Pancreas (tissue), 10 donors: ENCODE measurements at places on chromosomes 4 and X.

DNA sequence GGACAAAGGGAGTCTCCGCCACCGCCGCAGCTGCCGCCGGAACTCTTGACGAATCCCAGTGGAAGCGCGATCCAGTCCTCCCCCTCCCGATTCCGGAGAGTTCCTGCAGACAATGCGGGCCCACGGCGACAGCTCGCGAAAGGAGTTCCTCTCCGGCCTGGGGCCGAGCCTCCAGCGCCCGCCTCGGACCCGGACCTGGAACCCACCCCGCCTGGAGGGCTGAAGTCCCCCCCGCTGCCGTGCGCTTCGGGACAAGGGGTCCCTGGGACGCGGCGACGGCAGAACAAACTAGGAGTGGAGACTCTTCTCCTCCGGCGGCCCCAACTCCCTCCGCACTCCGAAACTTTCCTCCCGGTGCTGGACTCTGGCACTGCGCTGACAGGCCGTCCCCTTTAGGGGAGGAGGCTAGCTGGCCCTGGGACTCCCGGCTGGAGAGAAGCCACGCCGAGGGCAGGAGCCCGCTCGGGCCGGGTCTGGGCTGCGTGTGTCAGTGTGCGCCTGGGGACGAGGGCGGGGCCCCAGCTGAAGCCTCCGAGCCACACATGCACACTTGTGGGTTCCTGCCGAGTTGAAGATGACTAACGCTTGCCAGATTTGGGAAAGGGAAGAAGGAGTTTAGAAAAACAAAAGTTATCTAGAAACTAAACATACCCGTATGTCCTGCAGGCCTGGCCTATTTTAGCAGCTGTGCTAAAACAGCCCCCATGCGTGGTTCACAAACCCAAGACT lies at the start of gene ANTXR2:
ANTXR2 (minus strand) TSS at position 486 of the 729 bp plus-strand sequence. CDS start 669 bp downstream, outside the sequence.
- H3K4me1 ChIP-seq, result no peaks in the 10 kb centered on the region
- H3K27me3 ChIP-seq, result no peaks in the 10 kb centered on the region
- peak within 1 kb of the TSS; percentile 87 for H3K4me3 ChIP-seq
- DNase-seq, result peak; percentile 81

GRCh38 chrX:46327566-46328115 lies 217.6 kb downstream of the ZNF674 start:
- peak; percentile 57 for DNase-seq
- H3K27ac ChIP-seq, result peak overlapping the region; percentile 78
- peak overlapping the region; percentile 21 for H3K4me3 ChIP-seq
- no peaks in the 10 kb centered on the region for H3K4me1 ChIP-seq

- no peak for DNase-seq
- no peaks in the 10 kb centered on the region for H3K4me1 ChIP-seq
- no peak overlapping the region for H3K4me3 ChIP-seq
- no peaks in the 10 kb centered on the region for H3K27me3 ChIP-seq
Observed at GRCh38 chr4:11073621-11074051, 355.1 kb downstream of the HS3ST1 start.

GRCh38 chr4:164424846-164425245 lies 329.1 kb upstream of the SMIM31 start:
- H3K27me3 ChIP-seq, result no peaks in the 10 kb centered on the region
- H3K36me3 ChIP-seq, result no peaks in the 10 kb centered on the region
- no peak overlapping the region for H3K27ac ChIP-seq
- no peak overlapping the region for H3K4me3 ChIP-seq
- no peak for DNase-seq

- no peaks in the 10 kb centered on the region for H3K36me3 ChIP-seq
- no peaks in the 10 kb centered on the region for H3K4me1 ChIP-seq
- H3K27me3 ChIP-seq, result no peaks in the 10 kb centered on the region
- H3K4me3 ChIP-seq, result no peak overlapping the region
- no peak overlapping the region for H3K27ac ChIP-seq
Observed at GRCh38 chr4:8699063-8699385, 106.5 kb downstream of the CPZ start.

GRCh38 chrX:1477801-1478458 lies 25.2 kb upstream of the ASMTL start:
- H3K36me3 ChIP-seq, result no peaks in the 10 kb centered on the region
- DNase-seq, result no peak
- no peak overlapping the region for H3K27ac ChIP-seq
- no peaks in the 10 kb centered on the region for H3K4me1 ChIP-seq

- no peak overlapping the region for H3K27ac ChIP-seq
- no peaks in the 10 kb centered on the region for H3K27me3 ChIP-seq
- H3K4me1 ChIP-seq, result no peaks in the 10 kb centered on the region
- H3K36me3 ChIP-seq, result no peaks in the 10 kb centered on the region
Observed at GRCh38 chr4:7999695-8000094, 60.0 kb upstream of the AFAP1 start.

DNA sequence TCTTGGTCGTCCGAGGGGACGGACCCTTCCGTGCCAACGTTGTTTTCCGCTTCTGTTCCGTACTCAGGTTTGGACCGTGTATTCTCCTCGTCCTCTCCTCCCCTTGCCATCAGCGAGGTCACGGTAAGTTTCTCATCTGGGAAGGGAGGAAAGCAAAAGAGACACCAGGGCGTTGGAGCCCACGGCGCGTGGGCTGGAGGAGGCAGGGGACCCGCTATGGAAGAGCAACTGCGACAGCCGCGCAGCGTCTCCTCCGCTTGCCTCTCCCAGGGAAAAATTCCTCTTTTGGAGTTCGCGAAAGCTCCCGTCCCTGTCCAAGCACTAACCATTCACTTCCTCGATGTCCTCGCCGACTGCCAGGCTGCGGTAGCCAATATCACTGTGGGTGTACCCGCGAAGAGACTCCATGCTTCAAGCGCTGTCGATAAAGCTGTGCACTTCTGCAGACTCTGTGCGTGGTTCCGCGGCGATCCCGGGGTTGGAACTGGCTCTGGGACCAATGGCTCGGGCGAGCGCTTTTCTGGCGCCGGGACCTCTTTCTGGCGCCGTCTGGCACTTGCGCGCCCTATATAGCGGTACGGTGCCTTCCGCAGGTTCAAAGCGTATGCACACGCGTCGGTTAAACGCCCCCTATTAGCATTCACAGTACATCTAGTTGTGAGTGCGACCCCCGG lies at the start of gene ESX1:
ESX1 (minus strand) TSS at position 492 of the 674 bp plus-strand sequence; CDS start at position 408, 84 bp downstream.
- H3K4me1 ChIP-seq, result no peaks in the 10 kb centered on the region
- no peak within 1 kb of the TSS for H3K4me3 ChIP-seq
- H3K36me3 ChIP-seq, result no peaks in the 10 kb centered on the region
- H3K27me3 ChIP-seq, result peaks cover 42% of the 10 kb centered on the region

DNA sequence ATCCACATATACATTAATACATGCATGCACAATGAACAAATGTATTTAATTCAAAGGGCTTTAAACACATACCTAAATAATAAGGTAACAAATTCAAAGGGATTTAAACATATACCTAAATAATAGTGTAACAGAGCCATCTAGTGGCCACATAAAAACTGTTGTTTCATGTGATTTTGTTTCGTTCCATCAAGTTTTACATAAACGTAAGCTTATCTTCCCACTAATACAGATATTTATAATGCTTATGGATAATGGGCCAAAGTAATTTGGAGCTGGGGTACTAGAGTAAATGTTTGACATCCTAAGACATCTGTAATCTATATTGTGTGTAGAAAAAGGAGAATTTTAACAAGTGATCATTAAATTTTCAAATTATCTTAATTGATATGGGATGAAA lies 82.3 kb downstream of the PRSS12 start:
- H3K4me3 ChIP-seq, result no peak overlapping the region
- H3K27me3 ChIP-seq, result no peaks in the 10 kb centered on the region
- H3K4me1 ChIP-seq, result peaks cover 2% of the 10 kb centered on the region
- no peak for DNase-seq
- no peaks in the 10 kb centered on the region for H3K36me3 ChIP-seq

- no peak overlapping the region for H3K4me3 ChIP-seq
- no peaks in the 10 kb centered on the region for H3K4me1 ChIP-seq
- no peaks in the 10 kb centered on the region for H3K36me3 ChIP-seq
- no peak for DNase-seq
- H3K27me3 ChIP-seq, result no peaks in the 10 kb centered on the region
- H3K27ac ChIP-seq, result no peak overlapping the region
Observed at GRCh38 chr4:21167711-21168110, 467.5 kb downstream of the PACRGL start.

DNA sequence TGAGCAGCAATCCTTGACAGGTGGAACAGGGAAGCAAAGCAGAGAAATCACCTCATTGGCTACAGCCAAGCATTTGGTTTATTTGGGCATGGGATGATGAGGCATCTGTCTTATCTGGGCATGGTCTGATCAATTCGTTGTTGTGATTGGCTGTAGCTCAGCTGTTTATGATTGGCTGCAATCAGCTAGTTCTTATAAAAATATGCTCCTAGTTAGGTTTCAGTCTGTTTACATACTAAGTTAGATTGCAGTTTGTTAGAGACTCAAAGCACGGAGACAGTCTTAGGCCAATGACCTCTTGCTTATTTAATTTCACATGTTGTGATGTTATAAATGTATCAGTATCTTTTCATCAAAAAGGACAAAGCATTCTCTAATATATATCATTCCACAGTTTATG lies 312.0 kb downstream of the PDGFC start:
- H3K4me3 ChIP-seq, result no peak overlapping the region
- H3K27ac ChIP-seq, result no peak overlapping the region
- H3K36me3 ChIP-seq, result no peaks in the 10 kb centered on the region
- no peak for DNase-seq

DNA sequence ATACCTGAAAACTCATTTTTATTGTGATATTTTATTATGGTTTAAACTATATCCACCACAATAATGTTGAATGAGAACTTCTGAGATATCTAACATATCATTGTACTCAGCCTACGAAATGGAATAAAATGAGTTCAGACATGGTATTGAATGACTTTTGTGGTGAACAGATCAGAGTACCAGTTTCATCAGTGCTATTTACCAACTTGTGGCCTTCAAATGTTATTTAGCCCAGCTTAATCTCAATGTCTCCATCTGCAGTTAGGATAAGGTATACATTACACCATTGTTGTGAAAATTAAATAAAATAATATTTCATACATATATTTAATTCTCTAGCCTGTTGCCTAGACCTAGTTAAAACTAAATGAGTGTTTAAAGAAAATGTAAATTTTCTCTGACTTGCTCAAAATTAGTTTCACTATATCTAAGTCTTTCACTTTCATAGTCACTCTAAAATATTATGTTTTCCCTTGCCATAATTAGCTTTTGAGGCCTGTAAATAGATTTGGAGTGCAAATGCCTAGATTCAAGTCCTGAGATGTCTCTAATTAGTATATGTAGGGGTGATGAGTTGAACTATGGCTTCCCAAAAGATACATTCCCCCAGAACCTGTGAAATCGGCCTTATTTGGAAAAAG lies 594.2 kb downstream of the STPG2 start:
- H3K27me3 ChIP-seq, result no peaks in the 10 kb centered on the region
- H3K36me3 ChIP-seq, result no peaks in the 10 kb centered on the region
- DNase-seq, result no peak
- H3K4me3 ChIP-seq, result no peak overlapping the region

- no peaks in the 10 kb centered on the region for H3K36me3 ChIP-seq
- H3K4me1 ChIP-seq, result no peaks in the 10 kb centered on the region
- no peaks in the 10 kb centered on the region for H3K27me3 ChIP-seq
- H3K27ac ChIP-seq, result no peak overlapping the region
Observed at GRCh38 chr4:24730256-24731001, 64.9 kb upstream of the SOD3 start.

GRCh38 chrX:45592101-45592500 lies 391.4 kb upstream of the DIPK2B start:
- no peaks in the 10 kb centered on the region for H3K27me3 ChIP-seq
- no peaks in the 10 kb centered on the region for H3K4me1 ChIP-seq
- DNase-seq, result no peak
- no peaks in the 10 kb centered on the region for H3K36me3 ChIP-seq

DNA sequence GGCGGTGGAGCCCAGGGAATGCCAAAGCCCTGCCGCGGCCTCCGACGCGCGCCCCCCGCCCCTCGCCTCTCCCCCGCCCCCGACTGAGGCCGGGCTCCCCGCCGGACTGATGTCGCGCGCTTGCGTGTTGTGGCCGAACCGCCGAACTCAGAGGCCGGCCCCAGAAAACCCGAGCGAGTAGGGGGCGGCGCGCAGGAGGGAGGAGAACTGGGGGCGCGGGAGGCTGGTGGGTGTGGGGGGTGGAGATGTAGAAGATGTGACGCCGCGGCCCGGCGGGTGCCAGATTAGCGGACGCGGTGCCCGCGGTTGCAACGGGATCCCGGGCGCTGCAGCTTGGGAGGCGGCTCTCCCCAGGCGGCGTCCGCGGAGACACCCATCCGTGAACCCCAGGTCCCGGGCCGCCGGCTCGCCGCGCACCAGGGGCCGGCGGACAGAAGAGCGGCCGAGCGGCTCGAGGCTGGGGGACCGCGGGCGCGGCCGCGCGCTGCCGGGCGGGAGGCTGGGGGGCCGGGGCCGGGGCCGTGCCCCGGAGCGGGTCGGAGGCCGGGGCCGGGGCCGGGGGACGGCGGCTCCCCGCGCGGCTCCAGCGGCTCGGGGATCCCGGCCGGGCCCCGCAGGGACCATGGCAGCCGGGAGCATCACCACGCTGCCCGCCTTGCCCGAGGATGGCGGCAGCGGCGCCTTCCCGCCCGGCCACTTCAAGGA lies at the start of gene FGF2:
FGF2 (plus strand) TSS at position 279 of the 705 bp plus-strand sequence; CDS start at position 623, 344 bp downstream.
- peak; percentile 73 for DNase-seq
- no peak within 1 kb of the TSS for H3K27ac ChIP-seq
- H3K4me3 ChIP-seq, result peak within 1 kb of the TSS; percentile 37
- no peaks in the 10 kb centered on the region for H3K4me1 ChIP-seq
- H3K27me3 ChIP-seq, result no peaks in the 10 kb centered on the region
- no peaks in the 10 kb centered on the region for H3K36me3 ChIP-seq

GRCh38 chr4:43163101-43163792 lies 270.7 kb downstream of the GRXCR1 start:
- no peak for DNase-seq
- no peak overlapping the region for H3K4me3 ChIP-seq

DNA sequence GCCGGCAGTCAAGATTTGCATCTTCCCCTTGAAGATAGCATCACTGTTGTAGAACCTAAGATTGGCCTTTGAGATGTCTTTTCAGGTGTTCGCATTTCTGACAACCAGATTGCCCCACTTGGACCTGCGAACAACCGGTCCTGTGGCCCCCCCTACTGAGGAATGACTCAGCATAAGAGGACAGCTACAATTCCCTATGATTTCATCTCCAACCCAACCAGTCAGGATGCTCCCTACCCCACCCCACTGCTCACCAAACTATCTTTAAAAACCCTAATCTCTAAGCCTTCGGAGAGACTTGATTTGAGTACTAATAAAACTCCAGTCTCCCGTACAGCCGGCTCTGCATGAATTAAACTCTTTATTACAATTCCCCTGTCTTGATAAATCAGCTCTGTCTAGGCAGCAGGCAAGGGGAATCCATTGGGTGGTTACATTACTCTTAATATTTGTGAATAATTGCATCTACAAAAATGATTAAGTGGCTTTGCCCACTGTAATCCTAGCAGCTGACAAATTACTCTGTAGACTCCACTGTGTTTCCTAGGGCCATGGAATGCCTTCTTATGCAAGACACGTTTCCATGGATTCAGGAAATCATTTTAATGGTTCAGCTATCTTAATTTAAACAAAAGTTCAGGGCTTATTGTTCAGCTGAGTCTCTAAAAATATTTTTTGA lies 95.4 kb downstream of the GPR143 start:
- no peaks in the 10 kb centered on the region for H3K27me3 ChIP-seq
- no peaks in the 10 kb centered on the region for H3K4me1 ChIP-seq
- DNase-seq, result no peak
- H3K27ac ChIP-seq, result no peak overlapping the region
- no peaks in the 10 kb centered on the region for H3K36me3 ChIP-seq
- H3K4me3 ChIP-seq, result no peak overlapping the region

GRCh38 chr4:2406920-2407319 lies 11.5 kb downstream of the ZFYVE28 start:
- H3K27ac ChIP-seq, result no peak overlapping the region
- no peaks in the 10 kb centered on the region for H3K27me3 ChIP-seq
- H3K4me1 ChIP-seq, result peaks cover under 1% of the 10 kb centered on the region
- no peaks in the 10 kb centered on the region for H3K36me3 ChIP-seq
- no peak overlapping the region for H3K4me3 ChIP-seq
- DNase-seq, result no peak
